Stimulated activated CD4-positive, alpha-beta T cell treated with anti-CD3 and anti-CD28 coated beads, Interleukin-1b, Interleukin-23, amount 100 ng/mL, for 1 hour (primary cell): ENCODE measurements at places on chromosomes 3 and 15.

DNA sequence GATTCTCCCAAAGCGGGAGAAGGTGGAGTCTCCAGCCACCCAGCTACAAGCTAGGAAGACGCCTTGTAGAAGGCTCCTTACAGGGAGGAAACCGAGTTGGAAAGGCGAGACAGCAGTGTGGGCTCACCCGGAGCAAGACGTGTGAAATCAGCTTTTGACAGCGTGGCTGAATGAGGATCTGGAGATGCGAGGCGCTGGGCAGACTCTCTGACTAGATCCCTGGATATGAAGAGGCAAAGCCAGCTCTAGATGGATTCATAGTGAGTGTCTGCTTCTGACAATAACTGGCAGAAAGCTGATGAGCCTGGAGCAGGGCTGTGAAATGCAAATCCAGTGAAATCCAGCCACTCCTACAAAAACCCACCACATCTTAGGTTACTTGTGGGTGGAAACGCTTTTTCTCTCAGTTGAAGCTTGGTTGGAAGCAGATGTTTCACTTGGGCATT, 41.0 kb downstream of the GOLGA6A start:
- DNase-seq: no peak

GRCh38 chr3:2847062-2847841, 262.9 kb downstream of the IL5RA start:
- DNase-seq: no peak

DNA sequence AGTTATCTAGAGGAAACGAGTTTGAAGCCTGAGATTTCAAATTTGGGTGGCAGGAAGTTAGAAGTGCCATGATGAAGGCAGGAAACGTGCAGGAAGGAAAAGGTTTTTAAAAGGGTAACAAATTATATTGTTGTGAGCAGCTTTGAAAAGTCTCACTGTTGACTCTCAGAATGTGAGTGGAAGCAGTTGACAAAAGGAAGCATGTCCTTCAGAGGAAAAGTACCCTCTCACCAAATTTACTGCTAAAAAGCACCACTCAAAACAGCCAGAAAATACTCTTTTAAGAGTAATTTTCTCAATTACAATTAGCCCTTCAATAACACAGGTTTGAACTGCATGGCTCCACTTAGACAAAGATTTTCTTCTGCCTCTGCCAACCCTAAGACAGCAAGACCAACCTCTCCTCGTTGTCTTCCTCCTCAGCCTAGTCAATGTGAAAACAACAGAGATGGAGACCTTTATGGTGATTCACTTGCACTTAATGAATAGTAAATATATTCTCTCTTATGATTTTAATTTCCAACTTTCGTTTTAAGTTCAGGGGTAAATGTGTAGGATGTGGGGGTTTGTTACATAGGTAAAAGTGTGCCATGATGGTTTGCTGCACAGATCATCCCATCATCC, 117.1 kb upstream of the LIPC start:
- DNase-seq: no peak

DNA sequence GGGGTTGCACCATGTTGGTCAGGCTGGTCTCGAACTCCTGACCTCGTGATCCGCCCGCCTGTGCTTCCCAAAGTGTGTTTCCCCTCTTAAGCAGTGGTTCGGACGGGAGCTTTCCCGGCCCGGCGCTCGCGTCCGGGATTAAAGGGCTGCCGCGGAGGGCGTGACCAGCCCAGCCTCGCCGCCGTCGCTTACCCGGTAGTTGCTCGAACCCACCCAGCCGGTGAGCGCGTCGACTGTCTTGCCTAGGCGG, 513 bp downstream of the CLASP2 start:
- no peak for DNase-seq

- DNase-seq: no peak
Measured at GRCh38 chr3:182869059-182869458, 75.8 kb downstream of the ATP11B start.

GRCh38 chr3:184558726-184559125, 2.9 kb upstream of the EPHB3 start:
- no peak for DNase-seq

GRCh38 chr15:62976301-62976881, 66.2 kb upstream of the TPM1 start:
- DNase-seq: no peak

DNA sequence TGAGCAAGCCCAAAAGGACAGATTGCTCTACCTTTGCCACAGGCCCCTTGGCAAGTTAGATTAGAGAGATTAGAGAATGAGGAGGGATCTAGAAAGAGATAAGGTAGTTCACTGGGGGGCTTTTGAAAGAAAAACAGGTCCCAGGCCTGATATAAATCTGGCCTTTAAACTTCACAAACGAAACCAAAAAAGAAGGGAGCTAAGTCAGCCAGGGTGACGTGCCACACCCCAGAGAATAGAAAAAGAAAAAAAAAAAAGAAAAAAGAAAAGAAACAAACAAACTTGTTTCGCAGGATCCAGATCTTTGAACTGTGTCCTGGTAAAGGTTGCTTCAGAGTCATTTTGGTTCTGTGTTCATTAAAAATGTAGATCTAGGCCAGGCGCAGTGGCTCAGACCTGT, 3.6 kb downstream of the KAT2B start:
- DNase-seq: no peak

DNA sequence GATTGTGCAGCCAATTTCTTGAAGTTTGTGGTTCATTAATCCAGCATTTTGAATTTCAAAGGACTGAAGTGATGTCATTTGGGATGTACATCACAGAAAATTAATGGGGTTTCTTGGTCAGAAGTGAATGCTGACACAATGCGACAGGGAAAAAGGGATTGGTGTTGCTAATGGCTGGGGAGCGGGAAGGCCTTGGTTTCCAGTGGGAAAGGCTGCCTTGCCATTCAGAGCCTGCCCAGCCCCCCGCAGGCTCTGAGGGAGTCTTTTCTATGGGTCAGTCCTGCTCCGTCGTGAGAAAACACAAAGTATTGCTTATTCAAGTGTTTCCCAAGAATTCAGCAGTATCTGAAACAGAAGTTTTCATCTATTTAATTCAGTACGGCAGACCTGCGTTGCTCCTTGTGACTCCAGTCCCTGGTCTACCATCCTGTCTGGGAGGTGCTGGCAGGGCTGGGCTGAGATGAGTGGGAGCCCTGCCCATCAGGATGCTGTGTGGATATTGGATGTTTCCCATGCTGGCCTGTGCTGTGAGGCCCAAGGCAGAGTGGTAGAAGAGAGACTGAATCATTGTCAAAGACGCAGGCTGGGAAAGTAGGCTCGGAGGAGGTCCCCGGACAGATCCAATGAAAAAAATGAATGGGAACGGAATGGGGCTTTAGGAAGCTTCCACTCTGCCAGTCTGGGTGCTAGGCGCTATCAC, 111.2 kb upstream of the KLHL25 start:
- DNase-seq: no peak

GRCh38 chr3:141642215-141642614, 95.9 kb upstream of the RNF7 start:
- no peak for DNase-seq

DNA sequence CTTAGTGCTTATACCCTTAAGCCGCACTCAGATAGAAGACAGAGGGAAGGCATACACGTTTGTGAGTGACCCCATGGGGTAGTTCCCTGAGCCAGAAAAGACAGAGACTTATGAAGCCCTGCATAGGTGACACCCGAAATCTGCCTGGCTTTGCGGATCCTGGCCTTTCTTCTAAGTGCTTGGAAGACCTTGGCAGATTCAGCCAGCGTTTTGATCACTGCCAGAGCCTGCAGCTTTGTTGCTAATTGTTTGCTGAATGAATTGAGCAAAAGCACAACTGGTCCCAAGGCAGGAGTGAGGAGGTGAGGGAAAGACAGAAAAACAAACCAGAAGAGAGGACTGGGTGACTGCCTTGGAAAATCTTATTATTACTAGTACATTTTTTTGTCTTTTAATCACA, 168.3 kb upstream of the ICE2 start:
- DNase-seq: no peak

GRCh38 chr3:12234906-12235305, 54.0 kb upstream of the PPARG start:
- DNase-seq: no peak

- DNase-seq: no peak
Measured at GRCh38 chr15:101063891-101064794, 145.0 kb downstream of the LRRK1 start.

DNA sequence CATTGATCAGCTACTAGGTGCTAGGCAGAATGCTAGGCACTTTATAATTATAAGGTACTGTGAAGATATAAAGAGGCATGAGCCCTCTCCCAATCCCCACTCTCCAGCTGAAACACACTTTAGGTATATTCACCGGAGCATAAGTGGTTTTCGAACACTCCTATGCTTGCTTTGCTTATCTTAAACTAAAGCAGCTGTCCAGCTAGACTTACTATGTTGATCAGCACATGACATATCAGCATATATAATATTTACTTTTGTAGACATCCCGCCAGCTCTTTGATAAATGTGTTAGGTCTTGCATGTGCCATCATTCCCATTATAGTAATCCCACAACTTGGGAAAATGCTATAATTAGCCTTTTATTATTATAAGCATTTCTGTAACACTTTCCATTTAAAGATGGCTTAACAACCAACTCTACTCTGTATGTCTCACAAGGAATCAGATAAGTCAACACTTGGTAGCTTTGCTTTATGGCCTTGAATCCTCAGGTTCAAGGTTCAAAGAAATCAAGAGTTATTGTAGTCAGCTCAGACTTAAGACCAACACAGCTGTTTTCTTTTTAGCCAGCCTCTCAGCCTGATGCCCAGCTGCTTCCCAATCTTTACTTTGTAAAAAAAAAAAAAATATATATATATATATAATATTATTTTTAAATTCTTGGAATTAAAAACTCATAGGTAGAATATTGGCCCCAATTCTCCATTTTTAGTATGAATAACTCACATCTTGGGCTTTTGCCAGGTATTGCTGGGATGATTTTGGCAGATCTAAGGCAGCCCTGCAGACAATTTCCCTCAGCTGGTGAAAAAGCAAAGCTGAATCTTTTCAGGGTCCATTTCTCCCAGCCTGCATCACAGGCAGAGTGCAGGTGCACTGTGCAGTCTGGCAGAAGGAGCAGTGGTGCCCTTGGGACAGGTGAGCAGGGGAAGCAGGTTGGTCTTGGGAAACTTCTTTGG, 104.2 kb downstream of the THRB start:
- DNase-seq: no peak

GRCh38 chr3:152327203-152327602, 58.5 kb downstream of the MBNL1 start:
- no peak for DNase-seq

DNA sequence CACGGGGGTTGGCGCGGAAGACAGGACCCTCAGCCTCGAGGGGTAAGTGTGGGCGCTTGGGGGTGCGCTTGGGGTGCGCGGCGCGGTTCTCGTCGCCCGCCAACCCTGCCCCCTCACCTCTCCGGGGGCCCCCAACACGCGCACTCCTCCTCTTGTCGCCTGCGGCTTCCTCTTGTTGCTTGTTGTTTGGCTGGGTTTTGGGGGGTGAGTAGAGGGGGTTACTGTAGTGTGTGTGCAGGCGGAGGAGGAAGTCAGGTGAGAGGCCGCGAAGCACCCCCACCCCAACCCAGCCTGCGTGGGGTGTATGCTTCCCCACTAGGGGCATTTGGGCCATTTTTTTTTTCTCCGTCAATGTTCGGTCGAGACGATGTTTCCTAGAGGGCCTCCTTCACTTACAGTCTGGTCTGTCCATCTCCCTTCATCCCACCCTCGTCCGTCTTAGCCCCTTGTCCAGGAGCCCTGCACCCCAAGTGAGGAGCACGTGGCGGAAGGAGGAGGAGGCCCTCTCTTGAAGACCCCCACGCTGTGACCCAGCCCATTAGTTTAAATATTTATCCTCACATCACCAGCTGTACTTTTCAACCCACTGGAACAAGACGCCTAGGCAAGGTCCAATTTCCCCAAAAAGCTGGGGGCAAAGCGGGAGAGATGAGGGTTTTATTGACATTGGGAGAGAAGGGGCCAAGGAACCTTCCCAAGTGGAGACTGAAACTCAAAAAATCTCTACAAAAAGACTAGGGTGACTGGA, 20.4 kb upstream of the SATB1 start:
- peak; percentile 33 for DNase-seq

DNA sequence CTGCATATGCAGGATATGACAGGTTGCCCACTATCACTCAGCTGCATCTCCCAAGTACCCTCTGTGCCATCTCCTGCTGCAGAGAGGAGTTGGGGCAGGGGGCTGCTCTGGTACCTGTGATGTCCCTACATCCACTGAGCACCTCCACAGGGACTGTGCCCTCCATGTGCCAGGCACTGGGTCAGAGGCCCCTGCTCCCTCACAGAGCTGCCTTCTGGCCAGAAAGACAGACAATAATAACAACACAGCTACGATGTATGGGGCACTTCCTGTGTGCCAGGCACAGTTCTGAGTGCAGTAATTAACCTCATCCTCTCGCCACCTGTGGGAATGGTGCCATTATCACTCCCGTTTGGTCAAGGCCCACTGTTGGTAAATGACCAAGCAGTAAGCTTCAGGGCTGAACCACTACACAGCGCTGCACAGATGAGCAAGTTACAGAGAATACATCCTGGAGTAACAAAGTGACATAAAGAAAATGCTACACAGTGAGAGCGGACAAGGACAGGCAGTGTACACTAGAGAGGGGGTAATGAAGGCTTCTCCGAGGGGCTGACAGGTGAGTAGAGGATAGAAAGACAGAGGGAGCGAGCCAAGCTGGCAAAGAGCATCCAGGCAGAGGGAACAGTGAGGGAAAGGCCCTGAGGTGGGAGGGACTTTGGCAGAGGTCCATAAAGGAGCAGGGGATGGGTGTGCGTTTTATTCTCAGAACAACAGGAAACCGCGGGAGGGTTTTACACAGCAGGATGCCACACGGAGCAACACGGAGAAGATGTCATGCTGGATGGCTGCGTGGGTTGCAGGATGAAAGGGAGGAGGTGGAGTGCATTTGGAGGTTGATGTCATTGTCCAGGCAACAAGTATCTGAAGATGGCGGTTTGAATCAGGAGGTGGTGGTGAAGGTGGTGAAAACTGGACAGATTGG, 13.6 kb downstream of the WNT7A start:
- DNase-seq: peak; percentile 25

- DNase-seq: no peak
Measured at GRCh38 chr15:59018833-59019232, 31.4 kb downstream of the RNF111 start.

DNA sequence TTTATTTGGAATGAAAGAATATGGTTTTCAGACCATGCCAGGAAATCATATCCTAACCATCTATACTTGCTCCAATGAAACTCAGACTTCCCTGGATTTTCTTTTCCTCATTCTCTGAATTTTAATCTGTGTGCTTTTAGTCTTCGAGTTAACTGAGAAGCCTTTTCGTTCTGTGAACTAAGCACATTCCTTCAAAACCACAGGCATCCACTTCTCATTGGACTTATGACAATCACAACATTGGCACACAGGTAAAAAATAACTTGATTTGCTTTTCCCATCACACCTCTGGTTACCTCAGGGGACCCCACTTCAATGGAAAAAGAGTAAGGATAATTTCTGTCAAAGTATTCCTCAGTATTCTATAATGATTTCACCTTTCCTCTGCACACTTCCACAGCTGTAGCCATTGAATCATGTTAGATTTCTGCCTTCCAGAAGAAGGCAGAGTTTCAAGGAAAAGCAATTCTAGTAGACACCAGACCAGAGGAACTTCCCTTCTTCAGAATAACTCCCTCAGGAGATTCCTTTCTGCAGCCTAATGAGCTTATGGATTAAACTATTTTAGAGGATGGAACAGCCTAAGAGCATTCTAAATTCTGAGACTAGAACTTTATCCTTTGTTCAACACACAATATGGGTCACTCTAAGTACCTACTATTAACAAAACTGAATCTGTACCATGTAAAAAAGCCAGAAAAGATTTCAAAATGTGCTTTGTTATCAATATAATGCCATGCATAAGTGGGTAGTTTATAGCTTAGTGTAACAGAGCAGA, 15.9 kb downstream of the COMMD2 start:
- DNase-seq: no peak
